ENCODE measurements at places on chromosomes 6 and 20.

GRCh38 chr6:170251776-170252571 lies 38.9 kb downstream of the DLL1 start:
- no peak for DNase-seq

GRCh38 chr6:27178407-27178730 lies 69.1 kb upstream of the PRSS16 start:
- no peak for DNase-seq

GRCh38 chr20:50568549-50568942 lies 58.4 kb downstream of the PTPN1 start:
- DNase-seq: no peak

GRCh38 chr6:17417817-17418216 lies 24.4 kb downstream of the CAP2 start:
- DNase-seq: peak; percentile 92

GRCh38 chr6:128415387-128415786 lies 105.0 kb downstream of the PTPRK start:
- DNase-seq: no peak

- DNase-seq: no peak
Observed at GRCh38 chr6:32607263-32607987, 17.8 kb upstream of the HLA-DRB1 start.

Measured in fibroblast of skin of left quadriceps (primary cell).